Fibroblast of villous mesenchyme (primary cell): ENCODE measurements at places on chromosomes 1 and 21. TPM values are rescaled to one million over a fixed set of nuclear protein-coding genes. Genes with fewer than 3 reads are reported as not detected.

Gene LPAR3
- 1.9 and 2.6 TPM in 2 replicates for total RNA-seq

Gene LIN9
- total RNA-seq, result 4.2 and 5.6 TPM in 2 replicates

Gene DNAJC28
- total RNA-seq, result 1.9 and 2.2 TPM in 2 replicates

Gene CELA3B
- total RNA-seq, result not detected in 2 replicates

Gene C1orf74
- total RNA-seq, result 3.0 and 3.5 TPM in 2 replicates

Gene CACHD1
- total RNA-seq, result 11.2 and 11.9 TPM in 2 replicates

Gene ACTL8
- not detected in 2 replicates for total RNA-seq

Gene VHLL
- 0.32 TPM in 1 of 2 replicates, not detected in the other for total RNA-seq

Gene PRDM2
- total RNA-seq, result 13.9 and 19.9 TPM in 2 replicates

Gene ALPL
- total RNA-seq, result 1.3 and 1.7 TPM in 2 replicates

Gene FCGR1A
- total RNA-seq, result not detected in 2 replicates

Gene DMRTB1
- not detected in 2 replicates for total RNA-seq

Gene RNU1-4
- under 0.01 TPM in 1 of 2 replicates, not detected in the other for total RNA-seq

Gene MFSD2A
- 2.6 and 6.0 TPM in 2 replicates for total RNA-seq

Gene RPE65
- total RNA-seq, result not detected in 2 replicates

Gene CDC14A
- 4.2 and 5.2 TPM in 2 replicates for total RNA-seq

Gene GLMN
- 10.3 and 16.4 TPM in 2 replicates for total RNA-seq

Gene FMN2
- 19.0 and 35.0 TPM in 2 replicates for total RNA-seq

Gene TOR3A
- total RNA-seq, result 35.4 and 41.2 TPM in 2 replicates

Gene INSRR
- not detected in 2 replicates for total RNA-seq

Gene IL22RA1
- not detected in 2 replicates for total RNA-seq

Gene ESPN
- not detected in 2 replicates for total RNA-seq

Gene FAM131C
- under 0.01 TPM in 1 of 2 replicates, not detected in the other for total RNA-seq

Gene PLA2G2D
- not detected in 2 replicates for total RNA-seq

Gene SAMSN1
- 0.86 TPM in 1 of 2 replicates, not detected in the other for total RNA-seq

Gene CELA2A
- not detected in 2 replicates for total RNA-seq

Gene PRR9
- total RNA-seq, result under 0.01 TPM in 1 of 2 replicates, not detected in the other

Gene TRIM62
- 3.9 TPM in 2 replicates for total RNA-seq

Gene SLFNL1
- under 0.01 and 0.64 TPM in 2 replicates for total RNA-seq

Gene RGS16
- total RNA-seq, result 0.32 and 1.3 TPM in 2 replicates

Gene CLCA4
- total RNA-seq, result not detected in 2 replicates

Gene LMX1A
- total RNA-seq, result not detected in 2 replicates

Gene IL19
- total RNA-seq, result 0.97 and 1.7 TPM in 2 replicates
